ENCODE measurements at places on chromosomes 12 and 14.

DNA sequence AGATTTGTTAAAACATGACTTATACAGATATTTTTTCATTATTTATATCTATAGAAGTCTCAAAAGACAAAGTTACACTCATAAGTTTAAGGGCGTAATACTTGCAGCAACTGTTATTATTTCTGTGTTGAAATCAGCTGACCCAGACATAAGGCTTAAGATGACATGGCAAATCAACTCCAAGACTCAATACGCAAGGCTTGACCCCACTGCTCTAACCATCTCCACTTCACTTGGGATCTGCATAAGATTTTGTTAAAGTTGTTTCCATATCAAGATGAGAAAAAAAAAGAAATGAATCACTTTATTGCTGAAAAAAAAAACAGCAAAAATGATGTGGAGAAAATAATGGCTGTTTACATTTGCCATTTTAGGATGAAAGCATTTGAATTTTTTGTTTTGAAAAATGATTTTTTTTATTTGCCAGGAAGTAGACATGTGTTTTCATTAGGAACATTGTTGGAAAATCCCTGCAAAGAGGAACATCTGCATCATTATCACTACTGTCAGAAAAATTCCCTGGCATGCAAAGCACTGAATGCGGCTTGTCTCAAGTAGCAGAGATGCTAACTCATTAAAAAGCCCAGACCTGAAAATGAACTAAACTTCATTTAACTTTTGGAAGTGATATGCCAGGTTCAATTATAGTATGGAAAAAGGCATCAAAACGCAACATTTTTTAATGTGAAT lies 73.5 kb downstream of the LIN7A start:
- DNase-seq = no peak

- DNase-seq = no peak
These were observed 10.4 kb downstream of the KRT83 start for GRCh38 chr12:52310622-52311284.

DNA sequence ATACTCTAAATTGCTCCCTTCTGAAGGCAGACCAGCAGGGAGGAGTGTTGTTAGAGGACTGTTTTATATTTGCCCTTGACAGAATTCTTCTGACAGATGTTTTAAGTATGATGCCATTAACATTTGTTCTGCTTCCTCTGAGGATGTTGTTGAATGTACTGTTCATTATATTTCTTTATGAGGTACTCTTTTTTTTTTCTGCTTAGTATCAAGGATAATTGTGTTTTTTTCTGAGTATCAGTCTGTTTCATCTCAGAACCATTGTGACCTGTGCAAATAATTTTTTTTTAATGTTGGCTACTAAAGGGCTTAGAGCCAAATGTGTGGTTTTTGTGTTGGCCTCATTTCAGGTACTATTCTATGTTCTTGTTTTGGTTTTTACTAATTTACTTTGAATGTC lies 10.6 kb downstream of the METAP2 start:
- DNase-seq = no peak

GRCh38 chr14:78016532-78016931 lies 153.6 kb upstream of the NRXN3 start:
- DNase-seq = no peak

DNA sequence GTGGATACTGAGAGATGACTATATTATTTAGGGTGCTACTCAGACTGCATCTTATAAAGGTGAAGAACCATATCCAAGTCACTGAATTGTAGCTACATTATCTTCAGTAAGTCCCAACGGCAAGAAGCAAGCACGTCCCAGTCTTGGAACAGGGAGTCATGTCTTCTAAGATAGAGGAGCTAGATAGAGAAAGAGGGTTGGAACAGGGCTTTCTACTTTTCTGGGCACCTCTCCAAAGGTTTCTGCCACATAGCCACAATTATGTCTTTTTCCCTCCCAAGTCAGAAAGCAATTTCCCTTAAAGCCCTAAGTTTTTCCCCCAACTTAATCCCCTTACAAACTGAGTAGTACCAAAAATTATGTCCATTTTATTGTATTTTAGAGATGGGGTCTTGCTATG lies 22.4 kb downstream of the MAPK1IP1L start:
- no peak for DNase-seq

DNA sequence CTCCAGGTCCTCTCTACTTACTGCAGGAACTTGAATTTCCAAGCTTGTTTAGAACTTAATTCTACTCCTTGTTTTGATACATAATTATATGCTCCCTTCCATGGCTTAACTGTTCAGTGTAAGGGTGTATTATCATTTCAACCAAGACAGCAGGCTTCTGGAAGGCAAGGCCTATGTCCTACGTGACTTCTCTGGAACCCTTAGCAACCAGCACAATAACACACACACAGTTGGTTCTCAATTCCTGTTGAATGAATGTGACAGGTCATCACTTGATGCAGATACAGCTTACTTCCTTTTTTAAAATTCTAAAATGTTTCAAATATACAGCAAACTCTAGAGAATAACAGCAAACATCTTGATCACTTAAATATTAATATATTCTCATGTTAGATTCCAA lies 77.7 kb upstream of the COCH start:
- DNase-seq = no peak

GRCh38 chr14:95903616-95904107 lies 27.0 kb downstream of the TUNAR start:
- DNase-seq = no peak

- no peak for DNase-seq
These were observed 46.7 kb downstream of the FAM222A start for GRCh38 chr12:109760031-109760929.

GRCh38 chr14:72275242-72275641 lies 343.0 kb downstream of the RGS6 start:
- DNase-seq = no peak

DNA sequence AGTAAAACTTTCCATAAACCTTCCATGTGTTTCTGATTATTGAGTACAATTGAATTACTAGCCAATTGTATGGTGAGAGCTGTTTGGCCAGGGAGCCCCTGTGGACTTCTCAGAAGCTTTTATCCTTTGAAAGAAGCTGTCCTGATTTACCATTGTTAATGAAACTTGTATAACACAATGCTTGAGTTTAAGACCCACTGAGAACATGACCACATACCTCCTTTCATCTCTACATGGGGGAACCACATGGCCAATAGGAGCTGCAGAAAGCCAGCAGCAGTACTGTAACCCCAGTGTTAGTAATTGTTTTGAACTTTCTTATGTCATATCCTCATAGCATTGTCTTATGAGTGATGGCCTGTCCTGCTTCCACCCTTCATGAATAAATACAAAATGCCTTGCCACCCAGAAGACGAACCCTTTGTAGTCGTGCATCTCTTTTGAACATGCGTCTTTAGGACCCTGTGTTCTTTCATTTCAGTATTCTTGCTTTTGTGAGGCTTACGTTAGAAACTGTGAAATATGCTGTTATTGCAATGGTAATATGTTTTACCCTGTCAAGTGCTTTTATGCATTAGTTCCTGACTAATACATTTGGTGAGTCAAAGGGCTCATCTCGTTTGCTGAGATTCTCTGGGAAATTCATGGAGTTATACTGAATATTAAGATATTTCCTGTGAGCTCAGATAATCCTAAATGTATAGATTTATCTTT lies 815.7 kb downstream of the NRXN3 start:
- no peak for DNase-seq

DNA sequence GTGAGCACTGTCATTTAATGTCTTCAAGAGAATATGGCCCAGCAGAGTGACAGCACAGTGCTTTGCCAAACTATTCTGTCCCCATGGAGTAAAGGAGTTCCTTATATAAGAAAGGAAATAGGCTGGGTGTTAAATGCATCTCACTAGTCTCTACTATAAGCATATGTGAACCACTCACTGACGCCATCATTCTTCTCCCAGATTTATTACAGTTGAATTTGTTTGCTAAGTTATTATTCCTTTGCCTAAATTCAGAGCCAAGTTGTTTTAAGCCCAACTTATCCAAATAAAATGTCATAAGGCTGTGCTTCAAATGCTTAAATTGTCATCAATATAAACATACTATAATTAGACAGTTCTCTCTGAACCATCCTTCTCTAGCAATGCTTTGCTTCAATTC lies 151.6 kb downstream of the KCNA5 start:
- no peak for DNase-seq

- no peak for DNase-seq
These were observed 12.2 kb downstream of the DEGS2 start for GRCh38 chr14:100147181-100147631.

DNA sequence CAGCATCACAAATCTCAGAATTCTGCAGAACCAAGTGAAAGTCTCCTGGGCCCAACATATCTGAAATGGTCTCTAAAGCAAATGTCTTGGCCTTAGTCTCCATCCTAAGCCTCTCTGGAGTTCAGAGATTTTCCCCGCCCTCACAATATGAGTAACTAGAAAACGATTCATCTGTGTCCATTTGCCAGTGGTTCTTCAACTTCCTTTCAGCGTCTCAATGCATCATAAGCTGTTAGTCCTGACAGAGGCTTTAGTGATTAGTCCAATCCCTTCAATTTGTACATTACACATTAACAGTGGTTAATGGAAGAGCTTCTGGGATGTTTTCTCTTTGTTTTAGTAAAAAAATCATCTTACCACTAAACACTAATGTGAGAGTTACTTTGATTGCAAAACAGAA lies 17.4 kb downstream of the NPC2 start:
- DNase-seq = no peak

DNA sequence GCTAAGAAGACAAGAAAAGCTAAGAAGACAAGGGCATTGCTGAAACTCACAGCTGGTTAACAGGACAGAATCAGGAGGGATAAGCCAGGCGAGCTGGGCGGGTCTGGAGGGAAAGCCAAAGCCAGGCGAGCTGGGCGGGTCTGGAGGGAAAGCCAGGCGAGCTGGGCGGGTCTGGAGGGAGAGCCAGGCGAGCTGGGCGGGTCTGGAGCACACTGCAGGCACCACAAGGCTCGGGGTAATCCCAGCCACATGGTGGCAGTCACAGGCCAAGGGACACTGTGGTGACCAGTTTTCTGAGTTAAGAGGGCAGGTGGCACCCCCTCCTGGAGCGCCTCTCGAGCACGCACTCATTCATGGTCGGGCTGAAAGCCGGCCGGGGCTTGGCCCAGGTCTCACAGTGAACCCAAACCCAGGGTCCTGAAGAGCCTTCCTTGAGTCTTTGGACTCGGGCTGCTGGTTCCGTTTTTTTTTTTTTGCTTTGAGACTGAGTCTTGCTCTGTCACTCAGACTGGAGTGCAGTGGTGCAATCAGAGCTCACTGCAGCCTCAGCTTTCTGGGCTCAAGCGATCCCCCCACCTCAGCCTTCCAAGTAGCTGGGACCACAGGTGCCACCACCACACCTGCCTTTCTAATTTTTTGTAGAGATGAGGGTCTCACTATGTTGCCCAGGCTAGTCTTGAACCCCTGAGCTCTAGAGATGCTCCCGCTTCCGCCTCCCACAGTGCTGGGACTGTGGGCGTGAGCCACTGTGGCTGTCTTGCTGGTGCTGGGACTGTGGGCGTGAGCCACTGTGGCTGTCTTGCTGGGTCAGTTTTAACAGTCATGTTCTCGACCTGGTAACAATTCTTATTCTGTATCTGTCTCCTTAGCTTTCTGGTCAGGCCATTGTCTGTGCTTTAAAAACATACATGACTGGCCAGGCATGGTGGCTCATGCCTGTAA lies 40.2 kb downstream of the HSP90AA1 start:
- no peak for DNase-seq

DNA sequence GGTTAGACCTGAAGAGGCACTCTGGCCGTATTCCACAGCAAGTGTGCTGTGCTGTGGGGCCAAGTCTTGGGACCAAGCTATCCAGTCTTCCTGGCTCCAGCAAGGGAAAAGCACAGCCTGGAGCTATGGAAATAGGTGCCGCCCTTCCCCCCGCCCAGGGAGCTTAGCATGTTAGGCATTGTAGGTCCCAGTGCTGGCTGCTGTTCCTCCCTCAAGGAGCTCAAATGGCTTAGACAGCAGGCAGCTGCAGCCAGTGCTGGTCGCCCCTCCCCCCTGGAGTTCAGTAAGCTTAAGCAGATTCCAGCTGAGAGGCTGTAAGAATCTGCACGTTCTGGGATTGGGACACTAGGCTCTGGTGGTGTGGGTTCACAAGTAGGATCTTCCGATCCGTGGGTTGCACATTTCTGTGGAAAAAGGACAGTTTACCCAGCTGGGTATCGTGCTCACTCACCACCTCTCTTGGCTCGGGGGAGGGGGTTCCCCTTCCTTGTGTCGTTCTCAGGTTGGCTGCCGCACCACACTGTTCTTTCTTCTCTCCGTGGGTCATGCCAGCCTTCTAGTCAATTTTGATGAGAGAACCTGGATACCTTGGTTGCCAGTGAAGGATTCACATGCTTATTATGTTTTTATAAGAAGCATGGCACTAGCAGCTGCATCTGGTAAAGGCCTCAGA lies 127.3 kb downstream of the CNTN1 start:
- DNase-seq = no peak

DNA sequence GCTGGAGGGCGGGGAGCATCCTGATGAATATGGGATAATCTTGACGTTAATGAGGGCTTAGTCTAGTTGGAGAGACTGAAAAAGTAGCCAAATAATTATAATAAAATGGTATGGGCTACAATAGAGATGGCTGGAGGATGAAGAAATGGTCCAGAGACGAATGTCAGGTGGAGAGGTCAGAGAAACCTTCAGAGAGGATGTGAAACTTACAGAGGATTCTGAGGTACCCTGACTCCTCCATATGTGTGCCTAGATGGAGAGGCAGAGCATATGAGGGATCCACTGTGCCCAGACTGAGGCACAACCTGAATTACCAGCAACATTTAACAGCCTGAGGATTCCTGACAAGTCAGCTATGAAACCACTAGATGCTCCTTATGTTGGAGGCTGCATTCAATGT lies 417.0 kb downstream of the ATP23 start:
- DNase-seq = no peak

DNA sequence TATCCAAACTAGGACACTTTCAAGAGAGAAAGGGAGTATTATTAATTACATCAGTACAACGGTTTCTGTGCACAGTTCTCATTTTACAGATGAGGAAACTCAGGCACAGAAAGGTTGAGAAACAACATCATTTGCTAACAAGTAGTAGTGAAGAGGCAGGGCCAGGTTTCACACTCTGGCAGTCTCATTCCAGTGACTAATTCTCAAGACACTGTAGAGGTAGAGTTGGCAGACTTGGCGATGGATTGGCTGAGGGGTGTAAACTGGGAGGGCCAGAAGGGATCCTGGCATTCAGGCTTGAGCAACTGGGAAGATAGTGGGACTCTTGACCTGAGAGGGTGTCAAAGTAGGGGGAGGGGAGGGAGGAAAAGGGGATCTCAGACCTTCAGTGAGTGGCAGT lies 73.8 kb upstream of the BDKRB2 start:
- DNase-seq = no peak

- no peak for DNase-seq
These were observed 16.4 kb upstream of the DLGAP5 start for GRCh38 chr14:55207832-55208231.

All from activated CD4-positive, CD25-positive, alpha-beta regulatory T cell (primary cell).